ENCODE measurements at places on chromosomes 6 and 20.

- no peaks in the 10 kb centered on the region for H3K36me3 ChIP-seq
- H3K27ac ChIP-seq, result no peak overlapping the region
- H3K4me3 ChIP-seq, result no peak overlapping the region
- no peaks in the 10 kb centered on the region for H3K27me3 ChIP-seq
- peaks cover 10% of the 10 kb centered on the region for H3K4me1 ChIP-seq
- no peak for DNase-seq
Observed at GRCh38 chr6:16419636-16420336, 181.4 kb downstream of the GMPR start.

GRCh38 chr6:90468080-90468479 is 118.8 kb downstream of the MAP3K7 start:
- H3K4me3 ChIP-seq, result no peak overlapping the region
- H3K36me3 ChIP-seq, result no peaks in the 10 kb centered on the region
- H3K27ac ChIP-seq, result no peak overlapping the region
- H3K4me1 ChIP-seq, result peaks cover 34% of the 10 kb centered on the region
- H3K27me3 ChIP-seq, result no peaks in the 10 kb centered on the region

GRCh38 chr20:36004045-36004444 is 35.7 kb downstream of the CNBD2 start:
- H3K27ac ChIP-seq, result no peak overlapping the region
- peaks cover 8% of the 10 kb centered on the region for H3K27me3 ChIP-seq
- H3K36me3 ChIP-seq, result peaks cover 8% of the 10 kb centered on the region
- H3K4me1 ChIP-seq, result no peaks in the 10 kb centered on the region
- no peak overlapping the region for H3K4me3 ChIP-seq

- no peaks in the 10 kb centered on the region for H3K36me3 ChIP-seq
- H3K27me3 ChIP-seq, result no peaks in the 10 kb centered on the region
- H3K27ac ChIP-seq, result no peak overlapping the region
Observed at GRCh38 chr6:81820980-81821379, 68.5 kb upstream of the TENT5A start.

GRCh38 chr6:148890096-148890495 is 143.3 kb downstream of the UST start:
- H3K36me3 ChIP-seq, result peaks cover 35% of the 10 kb centered on the region
- H3K27ac ChIP-seq, result no peak overlapping the region
- H3K4me1 ChIP-seq, result peaks cover 15% of the 10 kb centered on the region
- H3K27me3 ChIP-seq, result no peaks in the 10 kb centered on the region
- H3K4me3 ChIP-seq, result no peak overlapping the region
- DNase-seq, result no peak

DNA sequence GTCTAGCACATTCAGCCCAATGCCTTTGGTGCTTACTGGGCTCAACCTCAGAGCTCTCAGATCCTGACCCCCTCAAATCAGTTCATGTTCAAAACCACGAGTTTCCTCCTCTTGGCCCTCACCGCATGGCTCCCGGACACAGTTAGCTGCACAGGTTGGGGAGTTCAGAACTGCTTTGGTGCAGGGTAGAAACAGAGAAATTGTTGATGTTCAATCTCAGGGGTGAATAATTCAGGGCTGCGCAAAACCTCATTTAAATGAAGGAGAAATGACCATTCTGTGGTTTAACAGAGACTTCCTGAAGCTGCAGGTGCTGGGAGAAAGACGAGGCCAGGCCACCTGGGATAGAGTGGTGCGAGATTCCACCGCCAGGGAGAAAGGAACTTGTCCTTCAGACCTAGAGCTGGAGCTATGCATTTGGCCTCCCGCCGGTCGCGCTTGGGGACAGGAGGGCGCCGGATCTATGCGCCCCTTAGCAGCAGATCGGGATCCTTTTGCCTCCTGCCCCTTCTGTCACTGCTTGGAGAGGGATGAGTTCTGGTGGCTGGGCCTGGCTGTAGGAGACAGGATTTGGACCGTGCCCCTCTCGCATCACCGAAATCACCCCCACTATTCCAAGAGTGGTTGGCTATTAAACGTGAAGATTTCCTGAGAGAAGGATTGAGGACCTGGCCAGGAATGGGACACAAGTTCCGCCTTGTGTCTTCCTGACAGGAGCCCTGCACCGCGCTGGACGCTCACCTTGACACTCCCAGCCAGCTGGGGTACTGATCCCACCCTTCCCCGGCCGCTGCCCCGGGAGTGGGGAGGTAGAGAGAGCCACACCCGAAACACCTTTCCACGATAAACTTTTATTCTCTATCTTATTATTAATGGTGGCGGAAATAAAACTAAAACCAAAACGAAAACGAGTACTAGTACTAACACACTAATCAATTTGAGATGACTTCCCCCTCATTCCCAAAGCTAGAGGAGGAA is 767 bp upstream of the PAX1 start:
- peaks cover 99% of the 10 kb centered on the region for H3K27me3 ChIP-seq
- no peak for DNase-seq
- H3K4me3 ChIP-seq, result peak overlapping the region; percentile 64
- no peaks in the 10 kb centered on the region for H3K36me3 ChIP-seq
- H3K27ac ChIP-seq, result no peak overlapping the region

DNA sequence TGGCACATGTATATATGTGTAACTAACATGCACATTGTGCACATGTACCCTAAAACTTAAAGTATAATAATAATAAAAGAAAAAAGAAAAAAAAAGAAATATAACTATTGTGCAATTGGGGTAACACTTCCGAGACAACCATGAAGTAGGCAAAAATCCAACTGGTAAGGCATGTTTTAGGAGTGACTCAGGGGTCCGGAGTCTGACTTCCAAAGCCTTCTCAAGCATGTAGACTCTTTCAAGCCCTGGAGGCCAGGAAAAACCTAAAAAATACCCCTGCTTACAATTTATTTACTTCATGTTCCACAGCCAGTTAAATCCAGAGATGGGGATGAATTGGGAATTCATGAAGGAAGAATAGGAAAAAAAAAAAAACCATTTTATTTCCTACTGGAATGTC is 161.3 kb upstream of the PHACTR1 start:
- H3K27ac ChIP-seq, result no peak overlapping the region
- DNase-seq, result no peak
- no peaks in the 10 kb centered on the region for H3K27me3 ChIP-seq
- no peaks in the 10 kb centered on the region for H3K4me1 ChIP-seq
- H3K4me3 ChIP-seq, result no peak overlapping the region

GRCh38 chr6:139457476-139457875 is 83.0 kb upstream of the CITED2 start:
- H3K27ac ChIP-seq, result peak overlapping the region; percentile 77
- peaks cover 4% of the 10 kb centered on the region for H3K4me1 ChIP-seq

- no peak overlapping the region for H3K4me3 ChIP-seq
- peaks cover 42% of the 10 kb centered on the region for H3K36me3 ChIP-seq
- H3K4me1 ChIP-seq, result peaks cover 25% of the 10 kb centered on the region
- no peak overlapping the region for H3K27ac ChIP-seq
- H3K27me3 ChIP-seq, result no peaks in the 10 kb centered on the region
Observed at GRCh38 chr6:165092881-165093595, 216.4 kb downstream of the C6orf118 start.
